ENCODE measurements at places on chromosomes 5 and 9. TPM values are rescaled to one million over a fixed set of nuclear protein-coding genes. Genes with fewer than 3 reads are reported as not detected.

PCDHGA3 gene
- 0.11 TPM for total RNA-seq

DNA sequence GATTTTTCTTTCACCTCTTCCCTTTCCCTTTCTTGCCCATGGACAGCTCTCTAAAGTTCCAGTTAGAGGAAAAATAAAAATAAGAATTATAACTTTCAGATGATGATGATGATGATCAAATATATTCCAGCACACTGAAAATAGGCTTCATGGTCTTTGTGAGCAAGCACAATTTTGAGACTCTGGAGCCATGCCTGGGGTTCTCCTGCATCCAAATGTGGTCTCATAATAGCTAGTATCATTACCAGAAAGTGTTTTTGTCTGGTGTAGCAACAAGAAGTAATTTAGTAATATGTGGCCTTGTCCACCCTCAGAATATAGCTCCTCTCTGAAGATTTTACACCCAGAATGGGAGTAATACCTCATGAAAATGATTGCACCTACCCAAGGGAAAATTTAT lies 150.4 kb downstream of the SNCAIP start:
- DNase-seq, result no peak

DNA sequence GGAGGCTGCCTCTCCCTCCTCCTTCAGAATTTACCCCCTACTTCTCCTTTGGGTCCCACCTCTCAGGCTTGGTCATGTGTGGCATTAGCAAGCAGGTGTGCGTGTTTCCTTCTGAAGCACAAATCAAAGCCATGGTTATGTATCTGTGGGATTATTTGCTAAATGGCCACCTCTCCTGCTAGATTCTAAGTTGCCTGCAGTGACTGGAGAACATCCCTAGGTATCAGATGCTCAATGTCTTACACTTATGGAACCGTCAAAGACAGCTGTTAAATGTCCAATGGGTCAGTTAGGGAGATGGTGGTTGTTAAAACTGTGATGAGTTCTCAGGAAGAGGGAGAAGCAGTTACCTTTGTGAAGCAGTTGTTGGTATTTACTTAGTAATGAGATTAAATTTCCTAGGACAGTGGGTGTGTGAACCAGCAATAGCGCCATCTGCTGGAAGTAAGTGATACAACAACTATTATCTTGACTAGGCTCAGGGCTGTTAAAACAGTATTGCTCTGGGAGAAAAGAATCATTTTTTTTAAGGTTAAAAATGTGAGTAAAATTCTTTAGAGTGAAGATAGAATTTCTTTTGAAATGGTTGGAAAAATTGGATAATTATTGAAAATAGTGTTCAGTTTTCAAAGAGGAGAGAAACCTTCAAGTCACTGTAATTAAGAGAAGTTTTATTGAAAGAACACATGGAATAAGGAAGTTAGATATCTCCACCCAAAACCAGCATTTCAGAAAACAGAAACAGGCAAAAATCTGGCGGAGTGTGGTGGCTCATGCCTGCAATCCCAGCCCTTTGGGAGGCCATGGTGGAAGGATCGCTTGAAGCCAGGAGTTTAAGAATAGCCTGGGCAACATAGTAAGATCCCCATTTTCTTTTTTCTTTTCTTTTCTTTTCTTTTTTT lies 71.3 kb downstream of the TMC1 start:
- no peak for DNase-seq

- no peak for DNase-seq
These were observed 44.9 kb downstream of the PFDN1 start for GRCh38 chr5:140258016-140258415.

- no peak for DNase-seq
These were observed 117.9 kb downstream of the BNC2 start for GRCh38 chr9:16752601-16753000.

DNA sequence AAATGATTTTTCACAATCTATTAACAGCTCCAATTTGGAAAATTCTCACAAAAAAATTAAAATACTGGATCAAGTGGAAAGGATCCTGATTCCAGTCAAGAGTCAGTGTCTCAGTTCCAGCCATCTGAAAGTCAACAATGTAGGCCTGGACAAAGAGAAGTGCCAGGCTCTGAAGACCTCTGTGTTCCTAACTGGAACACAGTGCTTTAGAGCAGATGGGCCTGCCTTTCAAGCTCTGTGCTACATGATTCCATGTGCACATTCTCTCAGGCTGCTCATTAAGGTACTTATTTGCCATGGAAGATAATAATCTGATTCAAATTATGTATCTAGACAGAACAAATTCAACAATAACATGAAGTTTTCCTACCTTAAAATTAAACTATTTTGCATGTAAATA lies 30.2 kb upstream of the ALDH1A1 start:
- no peak for DNase-seq

DNA sequence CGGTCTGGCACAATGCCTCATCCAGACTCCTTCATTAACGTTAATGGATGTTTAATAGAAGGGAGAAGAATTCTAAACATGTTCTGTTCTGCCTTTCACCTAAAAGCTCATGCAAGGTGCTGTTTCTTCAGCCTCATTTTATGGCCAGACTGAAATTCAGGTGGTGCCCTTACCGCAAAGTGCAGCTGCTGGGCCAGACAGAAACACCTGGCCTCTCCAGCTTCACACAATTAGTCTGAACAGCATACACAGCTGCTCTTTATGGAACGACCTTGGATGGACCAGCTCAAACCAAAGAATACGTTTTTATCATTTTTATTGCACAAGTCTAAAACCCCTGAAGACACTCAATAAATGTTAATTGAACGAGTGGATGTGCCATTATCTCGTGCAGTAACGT lies 4.6 kb downstream of the SNCAIP start:
- DNase-seq, result no peak

DNA sequence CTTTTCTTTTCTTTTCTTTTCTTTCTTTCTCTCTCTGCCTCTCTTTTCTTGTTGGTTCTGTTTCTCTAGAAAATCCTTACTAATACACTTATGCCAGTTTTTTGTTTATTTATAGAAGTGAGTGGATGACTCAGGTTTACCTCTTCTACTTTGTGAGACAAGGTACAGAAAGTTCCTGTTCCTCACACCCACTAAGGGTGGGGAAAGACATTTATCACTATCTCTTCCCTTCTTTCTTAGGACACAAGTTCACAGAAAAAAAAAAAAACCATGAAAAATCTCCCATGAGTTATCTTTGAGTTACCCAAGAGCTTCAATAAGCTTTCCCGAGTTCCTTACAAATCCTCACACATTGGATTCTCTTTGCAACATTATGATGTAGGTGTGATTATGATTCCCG lies 60.9 kb upstream of the CD180 start:
- no peak for DNase-seq

DNA sequence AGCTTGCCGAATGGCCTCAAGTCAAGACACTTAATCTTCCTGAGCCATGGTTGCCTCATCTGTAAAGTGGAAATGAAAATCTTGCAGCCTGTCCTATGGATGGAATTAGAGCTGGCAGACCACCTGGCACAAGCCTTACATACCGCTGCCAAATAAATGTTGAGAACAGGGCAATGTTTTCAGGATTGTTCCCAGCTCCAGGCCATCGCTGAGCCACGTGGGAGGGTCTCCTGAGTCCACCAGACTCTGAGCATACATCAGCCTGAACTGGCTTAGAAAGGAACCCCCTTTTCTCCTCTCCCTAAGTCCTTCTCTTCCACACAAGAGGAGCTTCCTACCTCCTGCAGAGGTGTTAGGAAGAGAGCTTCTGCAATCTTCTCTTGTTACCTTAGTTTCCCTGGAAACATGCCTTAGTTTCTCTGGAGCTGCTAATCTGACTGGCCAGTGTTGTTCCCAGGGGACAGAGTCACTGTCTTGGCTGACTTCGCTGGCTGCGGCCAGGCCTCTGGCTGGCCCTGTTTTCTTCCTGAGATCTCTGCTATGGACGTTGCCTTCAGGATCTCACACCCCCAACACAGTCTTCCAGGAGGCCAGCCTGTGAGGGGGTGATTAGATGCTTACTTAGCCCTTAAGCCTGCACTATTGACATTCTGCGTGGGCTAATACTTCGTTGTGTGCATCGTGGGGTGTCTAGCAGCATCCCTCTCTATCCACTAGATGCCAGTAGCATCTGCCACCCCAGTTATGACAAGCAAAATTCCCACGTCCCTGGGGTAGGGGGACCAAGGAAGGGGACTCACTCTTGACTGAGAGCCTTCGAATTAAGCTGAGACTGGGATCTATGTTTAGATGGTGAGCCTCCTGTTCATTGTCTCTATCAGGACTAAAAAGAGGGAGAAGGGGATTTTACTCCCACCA lies 62.2 kb downstream of the BOD1 start:
- DNase-seq, result no peak

DNA sequence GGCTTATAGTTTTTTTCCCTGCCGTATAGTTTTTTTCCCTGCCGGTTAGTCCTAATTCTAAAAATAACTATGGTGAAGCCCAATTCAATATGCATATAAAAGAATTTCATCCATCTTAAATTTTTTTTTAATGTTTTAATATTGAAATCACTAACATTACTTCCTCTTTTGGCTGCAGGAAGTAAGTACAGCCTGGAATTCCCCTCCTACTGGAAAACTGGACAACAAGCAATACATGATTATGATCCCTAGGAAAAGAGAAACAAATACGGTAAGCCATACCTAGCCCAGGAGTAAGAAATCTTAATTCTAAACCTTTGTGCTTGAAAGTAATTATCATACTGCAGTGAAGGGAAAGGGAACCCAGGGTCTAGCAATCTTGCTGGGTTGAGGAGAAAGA lies 119.0 kb downstream of the NR3C1 start:
- no peak for DNase-seq

DNA sequence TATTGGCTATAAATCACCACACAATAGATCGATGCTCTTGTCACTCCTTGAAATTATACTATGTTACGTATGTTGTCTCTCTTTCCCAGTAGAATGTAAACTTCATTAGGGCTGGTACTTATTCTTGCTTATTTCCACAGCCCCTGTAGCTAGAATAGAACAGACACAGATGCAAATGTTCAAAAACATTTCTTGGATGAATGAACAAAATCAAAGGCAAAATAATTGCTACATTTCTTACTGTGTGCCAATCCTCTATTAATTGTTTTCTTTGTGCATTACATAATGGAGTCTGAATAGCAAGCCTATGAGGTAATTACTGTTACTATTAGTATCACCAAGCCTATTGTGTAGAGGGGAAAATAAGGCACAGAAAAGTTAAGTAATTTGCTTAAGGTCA lies 725 bp upstream of the OR13C2 start:
- no peak for DNase-seq

DNA sequence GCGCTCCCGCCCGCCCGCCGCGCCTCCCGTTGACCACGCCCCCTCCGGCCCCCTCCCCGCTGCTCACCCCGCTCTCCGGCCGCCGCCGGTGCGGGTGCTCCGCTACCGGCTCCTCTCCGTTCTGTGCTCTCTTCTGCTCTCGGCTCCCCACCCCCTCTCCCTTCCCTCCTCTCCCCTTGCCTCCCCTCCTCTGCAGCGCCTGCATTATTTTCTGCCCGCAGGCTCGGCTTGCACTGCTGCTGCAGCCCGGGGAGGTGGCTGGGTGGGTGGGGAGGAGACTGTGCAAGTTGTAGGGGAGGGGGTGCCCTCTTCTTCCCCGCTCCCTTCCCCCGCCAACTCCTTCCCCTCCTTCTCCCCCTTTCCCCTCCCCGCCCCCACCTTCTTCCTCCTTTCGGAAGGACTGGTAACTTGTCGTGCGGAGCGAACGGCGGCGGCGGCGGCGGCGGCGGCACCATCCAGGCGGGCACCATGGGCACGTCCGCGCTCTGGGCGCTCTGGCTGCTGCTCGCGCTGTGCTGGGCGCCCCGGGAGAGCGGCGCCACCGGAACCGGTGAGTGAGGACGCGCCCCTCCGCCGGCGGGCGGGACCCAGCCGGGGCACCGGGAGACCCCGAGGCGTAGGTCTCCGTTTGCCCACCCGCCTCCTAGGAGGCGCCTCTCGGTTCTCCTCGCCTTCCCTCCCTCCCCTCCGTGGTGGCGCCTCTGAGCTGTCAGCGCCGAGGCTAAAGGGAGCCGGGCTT lies at the start of gene VLDLR:
Gene VLDLR, plus strand, starts transcription at position 66 of the 739 bp plus-strand sequence. Its CDS starts 403 bp downstream, at position 469.
- DNase-seq, result peak; percentile 31

- DNase-seq, result no peak
These were observed 390.8 kb downstream of the NNT start for GRCh38 chr5:43993634-43994351.

- peak; percentile 15 for DNase-seq
These were observed 616 bp downstream of the ABL1 start for GRCh38 chr9:130835441-130836298.

DBH gene
- total RNA-seq, result not detected

BSPRY gene
- 11.1 TPM for total RNA-seq

DNA sequence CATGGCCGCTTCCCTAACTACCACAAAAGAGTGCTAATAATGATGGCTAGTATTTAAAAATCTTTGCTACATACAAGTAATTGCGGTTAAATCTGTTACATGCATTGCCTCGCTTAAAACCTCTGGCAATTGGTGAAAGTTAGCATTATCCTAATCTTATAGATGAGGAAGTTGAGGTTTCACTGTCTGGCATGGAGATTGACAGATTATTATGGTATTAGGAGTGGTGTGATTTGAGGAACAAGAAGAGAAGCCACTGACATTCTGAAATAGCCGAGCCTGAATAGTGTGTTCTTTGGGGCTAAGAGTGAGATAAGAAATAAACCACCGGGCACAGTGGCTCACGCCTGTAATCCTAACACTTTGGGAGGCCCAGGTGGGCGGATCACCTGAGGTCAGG lies 45.3 kb upstream of the DPYSL3 start:
- DNase-seq, result no peak

DNA sequence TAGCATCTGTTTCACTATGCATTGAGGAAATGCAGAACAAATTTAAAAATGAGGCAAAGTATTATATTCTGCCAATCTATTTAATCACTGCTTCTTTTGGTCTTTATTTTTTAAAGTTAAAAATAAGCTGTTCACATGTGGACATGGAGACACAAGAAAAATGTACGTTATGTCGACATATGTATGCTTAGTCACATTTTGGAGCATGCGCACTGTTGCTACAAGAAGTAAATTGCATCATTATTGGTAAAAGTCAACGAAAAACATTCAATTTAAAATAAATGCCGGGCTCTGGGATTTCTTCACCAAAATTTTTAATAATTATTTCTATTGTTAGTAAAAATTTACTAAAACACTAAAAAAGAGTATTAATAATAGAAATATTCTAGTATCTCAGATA lies 876.3 kb upstream of the CTNND2 start:
- DNase-seq, result no peak

DNA sequence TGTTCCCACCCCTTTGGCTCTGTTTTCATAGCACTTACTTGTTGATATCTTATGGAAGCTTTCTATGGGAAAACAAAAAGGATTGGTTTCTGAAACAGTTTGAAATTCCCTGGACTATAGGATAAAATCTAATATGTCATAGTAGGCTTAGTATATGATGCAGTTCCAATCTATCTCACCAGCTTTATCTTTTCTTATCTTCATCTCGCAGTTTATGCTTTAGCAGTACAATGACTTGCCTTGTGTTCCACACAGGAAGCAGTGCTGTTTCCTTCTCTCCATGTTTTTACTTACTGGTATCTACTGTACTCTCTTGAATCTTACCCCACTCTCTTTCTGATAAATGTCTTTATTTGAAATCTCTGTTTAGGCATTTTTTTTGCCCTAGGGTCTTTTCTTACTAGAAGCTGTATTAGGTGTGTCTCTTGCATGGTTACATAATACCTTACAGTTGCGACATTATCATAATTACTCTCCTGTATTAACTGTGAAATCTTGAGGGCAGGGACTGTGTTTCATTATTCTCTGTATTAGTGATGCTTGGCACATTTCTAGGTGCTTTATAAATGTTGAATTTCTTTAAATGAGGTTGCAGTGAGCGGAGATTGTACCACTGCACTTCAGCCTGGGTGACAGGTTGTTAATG lies 76.3 kb downstream of the FOCAD start:
- no peak for DNase-seq

OTP gene
- total RNA-seq, result not detected

Data from activated T-helper 2 cell treated with anti-CD3 and anti-CD28 coated beads, Interferon-gamma antibody, Interleukin-2, Interleukin-4, amounts not matched to agents 10 μg/mL and 5 μg/mL and 100 μg/mL, durations not matched to agents 14 hours and 24 hours and 36 hours (primary cell).